ENCODE measurements at places on chromosomes 7 and 10. TPM values are rescaled to one million over a fixed set of nuclear protein-coding genes. Genes with fewer than 3 reads are reported as not detected.

- no peak for DNase-seq
Observed at GRCh38 chr10:78648256-78648860, 420.4 kb upstream of the ZMIZ1 start.

DNA sequence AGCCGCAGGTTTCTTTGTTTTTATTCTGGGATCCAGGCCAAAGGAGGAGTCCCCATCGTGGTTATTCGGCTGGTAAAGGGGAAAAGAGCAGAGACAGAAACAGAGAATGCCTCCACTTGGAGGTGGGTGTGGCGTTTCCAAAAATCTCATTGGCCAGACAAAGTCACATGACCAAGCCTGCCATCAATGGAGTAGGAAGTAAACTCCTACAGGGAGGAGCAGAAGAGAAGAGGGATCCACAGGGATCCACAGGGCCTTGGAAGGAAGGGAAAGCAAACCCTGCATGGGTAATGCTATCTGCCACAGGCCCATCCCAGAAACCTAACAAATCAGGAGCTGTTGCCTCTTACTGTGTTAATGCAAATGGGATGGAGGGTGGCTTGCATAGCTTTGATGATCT lies 425.7 kb upstream of the GALNT17 start:
- DNase-seq = no peak

DNA sequence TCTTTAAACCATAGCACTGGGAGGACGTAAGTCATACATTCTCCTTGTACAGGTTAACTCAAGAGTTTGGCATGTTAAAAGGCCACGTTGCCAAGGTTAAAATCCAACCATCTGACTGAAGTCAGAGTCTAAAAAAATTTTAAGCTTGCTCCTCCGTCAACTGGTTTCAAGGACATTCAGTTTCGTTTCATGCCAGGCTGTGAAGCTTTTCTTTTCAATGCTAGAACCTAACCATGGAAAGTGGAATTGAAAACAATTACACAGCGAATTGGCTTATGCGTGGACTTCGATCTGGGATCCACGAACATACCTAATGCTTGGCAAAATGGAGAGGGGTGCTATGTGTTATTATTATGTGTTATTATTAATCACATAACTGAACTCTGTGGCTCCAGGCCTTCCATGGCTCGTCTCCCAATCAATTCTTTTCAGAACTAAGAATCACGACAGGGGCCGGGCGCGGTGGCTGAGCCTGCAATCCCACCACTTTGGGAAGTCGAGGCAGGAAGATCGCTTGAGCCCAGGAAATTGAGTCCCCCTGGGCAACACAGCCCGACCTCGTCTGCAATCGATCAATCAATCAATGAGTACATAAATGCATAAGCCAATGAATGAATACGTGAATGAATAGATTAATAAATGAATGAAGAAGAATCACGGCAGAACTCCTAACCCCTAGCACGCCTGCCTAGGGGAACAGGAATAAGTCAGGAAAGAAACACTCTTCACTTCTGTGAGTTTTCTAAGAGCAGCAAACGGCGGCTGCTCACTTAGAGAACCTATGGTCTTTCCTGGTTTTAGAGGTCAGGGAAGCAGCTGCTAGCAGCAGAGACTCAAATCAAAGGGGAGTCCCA lies 733 bp upstream of the ARL5B start:
- peak; percentile 44 for DNase-seq

DNA sequence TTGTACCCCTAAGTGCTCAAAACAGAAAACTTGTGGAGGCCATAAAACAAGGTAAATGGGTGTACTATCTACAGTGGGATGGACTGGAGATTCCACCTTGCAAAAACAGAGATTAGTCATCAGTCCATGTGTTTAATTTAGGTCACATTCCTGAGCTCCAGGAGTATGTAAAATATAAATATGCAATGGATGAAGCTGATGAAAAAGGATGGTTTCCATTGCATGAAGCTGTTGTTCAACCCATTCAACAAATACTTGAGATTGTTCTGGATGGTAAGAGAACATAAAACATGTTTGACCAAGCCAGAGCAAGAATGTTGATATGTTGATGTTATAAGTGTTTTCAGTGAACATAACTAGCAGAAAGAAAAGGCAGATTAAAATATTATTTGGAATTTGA lies 14.6 kb downstream of the ASB15 start:
- DNase-seq = no peak

- DNase-seq = peak; percentile 35
Observed at GRCh38 chr10:13100349-13101294, 659 bp downstream of the OPTN start.

- DNase-seq = peak; percentile 4
Observed at GRCh38 chr7:141460781-141461715, 90.2 kb upstream of the AGK start.

The MSMB gene
- 4.8 TPM for total RNA-seq

The ZNF775 gene
- 3.0 TPM for total RNA-seq

The NPC1L1 gene
- total RNA-seq = 0.30 TPM

The ZNF365 gene
- 2.7 TPM for total RNA-seq

Data from skin of body (tissue), 3 donors.